ENCODE measurements at places on chromosomes 6 and 20. TPM values are rescaled to one million over a fixed set of nuclear protein-coding genes. Genes with fewer than 3 reads are reported as not detected.

Gene ANKS1A
- polyA plus RNA-seq, result 21.0 TPM

Gene CST8
- polyA plus RNA-seq, result not detected

Gene RALGAPA2
- polyA plus RNA-seq, result 47.7 TPM

Gene ZNF391
- 10.5 TPM for polyA plus RNA-seq

GRCh38 chr6:112911959-112912358, 564.8 kb downstream of the RFPL4B start:
- DNase-seq, result no peak

GRCh38 chr20:8357703-8358102, 225.6 kb downstream of the PLCB1 start:
- DNase-seq, result no peak

- no peak for DNase-seq
These were observed 2.0 kb downstream of the GLP1R start for GRCh38 chr6:39050453-39051112.

DNA sequence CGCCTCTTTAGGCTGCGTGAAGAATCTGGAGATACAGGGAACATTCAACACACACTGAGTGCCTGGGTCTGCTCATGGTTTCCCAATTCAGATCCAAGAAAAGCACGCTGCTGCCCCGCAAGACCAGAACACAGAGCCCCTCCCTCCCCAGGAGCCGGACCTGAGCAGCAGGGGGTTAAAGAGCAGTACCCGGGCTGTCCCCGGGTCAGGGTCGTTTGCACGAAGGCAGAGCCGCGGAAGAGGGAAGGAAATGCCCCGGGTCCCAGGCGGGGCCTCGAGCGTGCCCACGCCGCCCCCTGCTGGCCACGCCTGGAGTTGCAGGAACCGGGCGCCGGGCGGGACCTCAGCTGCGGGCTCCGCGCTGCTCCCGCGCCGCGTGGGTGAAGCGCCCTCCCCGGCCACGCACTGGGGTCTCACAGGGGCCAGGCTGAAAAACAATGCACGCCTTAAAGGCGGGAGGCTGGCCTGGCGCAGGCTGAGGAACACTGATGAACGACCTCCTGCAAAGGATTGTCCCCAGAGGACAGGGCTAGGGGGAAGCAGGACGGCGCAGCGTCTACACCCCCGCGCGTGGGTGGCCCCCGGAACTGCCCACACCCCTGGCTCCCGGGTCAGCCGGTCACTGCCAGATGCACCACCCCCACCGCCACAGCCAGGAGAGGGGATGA, 48.9 kb downstream of the ANKRD60 start:
- peak; percentile 58 for DNase-seq

GRCh38 chr6:163412341-163412740, 2.2 kb upstream of the QKI start:
- DNase-seq, result no peak

DNA sequence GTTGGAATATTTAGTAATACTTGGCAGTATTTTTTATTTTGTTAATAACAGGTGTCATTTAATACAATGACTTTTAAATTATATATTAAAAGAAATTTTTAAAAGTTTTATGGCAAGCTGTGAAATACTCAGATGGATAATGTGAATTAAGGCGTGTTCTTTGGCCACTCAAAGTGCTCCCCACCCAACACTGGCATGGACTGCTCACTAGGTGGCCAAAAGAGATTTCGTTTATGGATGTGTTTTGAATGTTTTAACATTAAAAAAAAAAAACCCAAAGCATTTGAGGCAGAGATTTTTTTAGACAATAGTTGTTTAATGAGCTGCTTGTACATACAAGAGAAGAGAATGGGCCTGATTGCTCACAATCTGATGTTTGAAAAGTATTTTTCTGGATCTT, 86.5 kb downstream of the QKI start:
- DNase-seq, result no peak

- DNase-seq, result no peak
These were observed 7.7 kb upstream of the PHACTR3 start for GRCh38 chr20:59596690-59597089.

GRCh38 chr20:43937591-43937990, 22.9 kb downstream of the TOX2 start:
- DNase-seq, result no peak

DNA sequence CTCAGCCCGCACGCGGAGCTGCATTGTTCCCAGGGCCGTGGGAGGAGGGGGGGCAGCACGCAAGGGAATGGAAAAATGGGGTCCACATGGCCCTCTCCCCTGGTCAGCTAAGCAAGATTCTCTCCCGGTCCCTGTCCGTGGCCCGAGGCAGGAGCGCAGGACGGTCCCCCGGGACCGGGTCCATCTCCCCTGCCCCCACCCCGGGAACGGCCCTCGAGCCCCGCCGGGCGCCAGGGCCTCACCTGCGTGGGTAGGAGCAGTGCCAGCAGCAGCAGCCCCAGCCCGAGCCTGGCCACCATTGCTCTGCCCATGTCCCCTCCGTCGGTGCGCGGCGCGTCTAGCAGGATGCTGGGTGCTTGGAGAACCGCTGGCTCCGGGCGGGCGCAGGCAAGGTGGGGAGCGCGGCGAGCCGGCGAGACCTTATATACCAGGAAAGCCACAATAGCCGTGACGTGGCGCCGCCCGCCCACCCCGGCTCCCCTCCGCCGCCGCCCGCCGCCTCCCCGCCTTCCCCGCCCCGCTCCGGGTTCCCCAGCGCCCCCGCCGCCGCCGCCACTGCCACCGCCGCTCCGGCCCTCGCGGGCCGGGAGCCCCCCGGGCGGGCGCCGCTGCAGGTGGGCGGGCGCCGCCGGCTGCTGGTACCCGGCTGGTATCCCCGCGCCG, at the start of gene CD24:
CD24 (minus strand) TSS at position 394 of the 663 bp plus-strand sequence; CDS start at position 311, 83 bp downstream.
- peak; percentile 16 for DNase-seq

DNA sequence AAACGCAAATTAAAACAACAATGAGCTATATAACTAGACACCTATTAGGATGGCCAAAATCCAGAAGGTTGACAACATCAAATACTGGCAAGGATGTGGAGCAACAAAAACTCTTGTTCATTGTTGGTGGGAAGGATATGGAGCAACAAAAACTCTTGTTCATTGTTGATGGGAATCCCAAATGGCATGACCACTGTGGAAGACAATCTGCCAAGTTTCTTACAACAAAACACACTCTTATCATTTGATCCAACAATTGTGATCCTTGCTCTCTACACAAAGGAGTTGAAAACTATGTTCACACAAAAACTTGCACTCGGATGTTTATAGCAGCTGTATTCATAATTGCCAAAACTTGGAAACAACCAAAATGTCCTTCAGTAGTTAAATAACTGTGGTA, 61.8 kb upstream of the LAMA2 start:
- no peak for DNase-seq

DNA sequence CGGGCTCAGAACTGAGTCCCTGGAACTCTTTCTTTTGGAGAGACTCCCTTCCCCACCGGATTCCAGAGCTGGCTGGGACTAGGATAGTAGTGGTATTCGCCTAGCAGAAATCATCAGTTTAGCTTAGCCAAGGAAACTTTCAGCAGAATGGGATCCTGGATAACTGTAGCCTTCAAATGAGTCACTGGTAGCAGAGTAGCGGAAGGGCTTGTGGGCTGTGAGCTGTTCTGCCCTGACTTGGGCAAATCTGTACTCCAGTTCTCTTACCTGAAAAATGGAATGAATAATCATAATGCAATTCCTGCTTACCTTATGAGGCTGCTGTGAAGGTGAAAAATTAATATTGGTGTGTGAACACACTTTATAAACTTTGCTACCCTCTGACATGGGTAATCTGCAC, 244.3 kb upstream of the CHD6 start:
- DNase-seq, result no peak

Measured in right lung (tissue), 10 donors.